ENCODE measurements at places on chromosomes 4 and X.

DNA sequence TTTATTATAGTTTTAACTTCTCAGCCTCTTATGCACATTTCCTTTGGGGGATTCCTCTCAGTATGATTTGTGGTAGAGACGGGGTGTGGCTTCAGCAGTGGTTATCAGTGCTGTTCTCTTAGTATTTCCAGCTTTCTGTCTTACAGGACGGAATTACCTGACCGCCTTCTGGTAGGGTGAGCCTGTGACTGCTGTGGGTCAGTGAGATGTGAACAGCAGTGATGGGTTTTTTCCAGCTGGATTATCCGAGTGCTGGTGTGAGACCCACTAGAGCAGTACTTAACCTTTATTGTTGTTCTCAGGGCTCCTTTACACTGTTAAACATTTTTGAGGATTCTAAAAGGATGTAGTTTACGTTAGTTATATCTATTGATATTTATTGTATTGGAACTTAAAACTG, 135.2 kb downstream of the SLIT2 start:
- DNase-seq = no peak

DNA sequence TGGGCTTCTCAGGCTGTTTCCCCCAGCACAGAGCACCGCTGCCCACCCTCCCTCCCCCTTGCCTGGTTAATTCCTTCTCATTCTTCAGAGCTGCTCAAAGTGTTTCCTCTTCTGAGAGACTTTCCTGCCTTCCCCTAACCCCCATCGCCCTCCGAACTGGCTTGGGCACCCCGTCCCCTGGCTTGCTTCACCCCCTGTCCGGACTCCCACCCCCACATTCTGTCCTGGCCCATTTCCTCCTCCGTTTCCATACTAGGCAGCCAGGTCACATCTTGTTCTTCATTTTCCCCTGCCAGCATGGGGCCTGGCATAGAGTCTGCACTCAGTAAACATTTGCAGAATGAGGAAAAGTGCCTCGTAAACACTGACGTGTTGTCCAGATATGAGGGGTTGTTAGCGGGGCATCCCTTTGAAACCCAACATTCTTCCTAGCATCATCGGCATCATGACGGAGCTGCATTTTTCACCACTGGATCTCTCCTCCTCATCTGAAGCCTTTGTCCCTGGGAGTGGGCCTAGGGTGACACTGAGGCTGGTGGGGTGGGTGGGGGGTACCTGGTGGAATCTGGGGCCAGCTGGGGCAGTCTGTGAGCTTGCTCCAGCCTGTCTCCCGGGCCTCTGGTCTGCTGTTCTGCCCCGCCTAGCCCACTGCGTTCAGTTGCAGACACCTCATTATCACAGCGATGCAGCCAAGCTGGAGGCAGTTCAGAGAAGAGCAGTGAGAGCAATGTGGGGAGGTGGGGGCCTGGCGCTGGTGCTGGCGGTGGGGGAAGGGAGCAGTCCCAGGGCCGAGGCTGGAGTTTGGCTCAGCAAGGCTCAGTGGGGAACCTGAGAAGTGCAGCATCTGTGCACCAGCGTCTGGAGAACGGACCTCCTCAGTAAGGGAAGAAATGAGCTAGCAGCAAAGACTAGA, 149.4 kb upstream of the PJA1 start:
- no peak for DNase-seq

DNA sequence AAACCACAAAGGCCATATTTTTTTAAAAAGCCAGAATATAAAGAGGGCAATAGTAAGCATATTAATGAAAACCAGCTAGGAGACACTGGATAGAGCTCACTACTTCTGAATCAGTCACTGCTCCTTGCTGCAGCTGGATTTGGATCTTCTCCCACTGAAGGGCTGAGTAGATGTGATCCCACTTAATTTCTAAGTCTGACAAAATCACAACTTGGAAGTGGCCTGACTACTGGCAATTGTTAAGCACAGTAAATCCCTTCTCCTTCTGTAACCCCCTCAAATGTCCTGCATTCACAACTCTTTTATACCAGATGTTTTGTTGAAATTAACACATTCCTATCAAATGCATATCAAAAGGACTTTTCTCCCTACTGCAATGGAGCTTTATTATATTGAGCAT, 72.9 kb downstream of the AMMECR1 start:
- DNase-seq = no peak

DNA sequence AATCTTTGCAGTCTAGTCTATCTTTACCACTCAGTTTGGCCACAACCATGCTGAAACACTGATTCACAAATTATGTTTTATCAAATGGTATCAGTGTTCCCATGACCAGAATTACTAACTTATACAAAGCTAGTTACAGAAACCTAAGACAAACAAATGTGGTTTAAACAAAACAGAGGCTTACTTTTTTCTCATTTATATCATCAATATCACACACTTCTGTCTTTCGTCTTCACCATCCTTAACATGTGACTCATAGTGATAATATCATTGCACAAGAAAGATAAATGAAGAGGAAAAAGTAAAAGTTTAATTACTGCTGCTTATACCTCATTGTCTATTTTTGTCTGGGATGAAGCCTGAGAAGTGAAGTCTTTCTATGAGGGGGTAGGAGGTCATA, 406.6 kb downstream of the PCDH10 start:
- DNase-seq = no peak

GRCh38 chr4:186808630-186809018, 85.0 kb upstream of the FAT1 start:
- DNase-seq = no peak

DNA sequence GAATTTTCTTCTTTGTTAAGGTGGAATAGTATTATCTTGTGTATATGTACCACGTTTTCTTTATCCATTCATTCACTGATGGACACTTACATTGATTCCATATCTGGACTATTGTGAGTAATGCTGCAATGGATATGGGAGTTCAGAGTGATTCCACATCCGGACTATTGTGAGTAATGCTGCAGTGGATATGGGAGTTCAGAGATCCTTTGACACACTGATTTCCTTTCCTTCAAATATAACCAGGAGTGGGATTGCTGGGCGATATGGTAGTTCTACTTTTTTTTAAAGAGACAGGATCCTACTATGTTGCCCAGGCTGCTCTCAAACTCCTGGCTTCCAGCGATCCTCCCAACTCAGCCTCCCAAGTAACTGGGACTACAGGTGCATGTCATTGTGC, 12.1 kb downstream of the TMEM156 start:
- no peak for DNase-seq

GRCh38 chr4:103137446-103137827, 37.8 kb upstream of the BDH2 start:
- DNase-seq = no peak

DNA sequence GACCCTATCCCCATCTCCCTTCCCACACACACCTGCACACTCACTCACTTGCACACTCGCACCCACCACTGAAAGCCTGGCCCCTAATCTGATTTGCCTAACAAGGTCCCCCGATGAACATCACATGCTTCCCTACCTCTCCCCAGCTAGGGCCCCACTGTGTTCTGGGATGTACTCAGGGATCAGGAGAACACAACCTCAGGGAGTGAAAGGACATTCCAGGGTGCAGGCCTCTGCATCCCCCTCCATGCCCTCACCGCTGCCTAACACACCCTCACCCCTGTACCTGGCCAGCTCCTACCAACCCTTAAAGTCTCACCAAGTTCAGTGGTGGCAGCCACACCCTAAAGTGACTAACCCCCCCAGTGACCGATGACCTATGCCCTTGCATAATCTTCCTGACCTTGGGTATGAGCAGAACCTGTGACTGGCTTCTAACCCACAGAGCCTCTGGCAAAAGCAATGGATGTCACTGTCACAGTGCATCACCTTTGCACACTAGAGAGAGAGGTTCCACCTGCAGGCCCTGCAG, 2.4 kb upstream of the AFAP1 start:
- no peak for DNase-seq

DNA sequence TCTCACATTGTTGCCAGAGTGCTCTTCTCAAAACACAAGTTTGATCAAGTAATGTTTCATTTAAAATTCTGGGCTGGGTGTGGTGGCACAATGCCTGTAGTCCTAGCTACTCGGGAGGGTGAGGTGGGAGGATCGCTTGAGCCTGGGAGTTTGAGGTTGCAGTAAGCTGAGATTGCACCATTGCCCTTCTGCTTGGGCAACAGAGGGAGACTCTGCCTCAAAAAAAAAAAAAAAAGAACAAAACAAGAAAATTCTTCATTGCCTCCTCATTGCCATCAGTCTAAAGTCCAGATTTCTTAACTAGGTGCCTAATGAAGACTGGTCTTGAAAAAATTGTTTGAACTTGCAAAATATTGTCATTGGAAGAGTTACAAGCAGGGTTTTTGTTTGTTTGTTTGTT, 120.1 kb downstream of the MFAP3L start:
- no peak for DNase-seq

- no peak for DNase-seq
Measured at GRCh38 chr4:123256901-123257300, 139.7 kb upstream of the SPRY1 start.

GRCh38 chrX:133676344-133677122, 261.2 kb upstream of the GPC4 start:
- DNase-seq = no peak

GRCh38 chrX:63920875-63921274, 135.9 kb upstream of the ARHGEF9 start:
- no peak for DNase-seq

GRCh38 chr4:38663090-38663800, 754 bp upstream of the KLF3 start:
- no peak for DNase-seq

DNA sequence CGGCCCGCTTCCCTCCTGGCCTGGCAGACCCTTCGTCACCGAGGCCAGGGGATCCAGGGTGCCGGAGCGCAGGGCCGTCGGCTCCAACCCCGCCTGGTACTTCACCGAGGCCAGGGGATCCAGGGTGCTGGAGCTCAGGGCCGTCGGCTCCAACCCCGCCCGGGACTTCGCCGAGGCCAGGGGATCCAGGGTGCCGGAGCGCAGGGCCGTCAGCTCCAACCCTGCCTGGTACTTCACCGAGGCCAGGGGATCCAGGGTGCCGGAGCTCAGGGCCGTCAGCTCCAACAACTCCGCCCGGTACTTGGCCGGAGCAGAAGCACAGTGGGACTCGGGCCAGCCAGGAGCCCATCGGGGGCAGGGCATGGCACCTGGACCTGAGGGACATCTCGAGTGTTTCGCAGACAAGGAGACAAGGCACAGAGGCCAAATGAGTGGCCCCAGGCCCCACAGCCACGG, 85.1 kb downstream of the FAM53A start:
- DNase-seq = no peak

DNA sequence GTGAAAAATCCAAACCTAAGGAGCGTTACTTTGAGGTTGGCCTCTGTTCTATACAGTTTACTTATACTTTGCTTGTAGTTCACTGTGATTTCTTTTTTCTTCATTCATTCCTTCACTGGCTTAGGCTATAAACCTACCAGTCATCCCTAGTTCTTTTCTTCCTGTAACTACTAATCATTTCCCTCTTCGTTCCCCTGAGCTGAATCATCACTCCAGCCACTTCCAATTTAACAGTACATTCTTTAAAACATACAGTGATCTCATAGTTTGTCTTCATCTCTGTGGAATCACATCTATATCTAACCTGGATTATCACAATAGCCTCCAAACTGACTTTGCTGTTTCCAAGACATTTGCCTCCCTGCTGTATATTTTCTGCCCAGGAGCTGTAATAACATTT, 25.2 kb upstream of the NPFFR2 start:
- no peak for DNase-seq

- DNase-seq = no peak
Measured at GRCh38 chr4:59848457-59848856, 1351.7 kb upstream of the ADGRL3 start.

GRCh38 chrX:39204353-39204752, 403.1 kb downstream of the MID1IP1 start:
- no peak for DNase-seq

DNA sequence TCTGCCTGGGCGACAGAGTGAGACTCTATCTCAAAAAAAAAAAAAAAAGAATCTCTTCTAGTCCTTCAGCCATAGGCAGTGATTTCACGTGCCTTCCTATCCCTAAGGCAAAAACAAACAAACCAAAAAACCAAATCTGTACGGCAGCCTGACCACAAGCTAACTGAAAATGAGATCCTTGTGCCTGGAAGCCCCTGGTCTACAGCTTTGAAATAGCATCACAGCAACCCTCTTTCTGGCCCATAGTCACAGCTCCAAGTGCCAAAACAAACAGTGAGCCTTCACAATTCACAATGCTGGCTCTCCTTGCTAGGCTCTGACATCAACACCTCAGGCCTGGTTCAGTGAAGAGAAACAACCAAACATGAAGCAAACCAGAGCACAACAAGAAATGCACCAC, 46.1 kb downstream of the TMEM150C start:
- DNase-seq = no peak

- no peak for DNase-seq
Measured at GRCh38 chr4:115454228-115454627, 340.8 kb upstream of the NDST4 start.

GRCh38 chr4:173514641-173515217, 15.3 kb downstream of the HAND2 start:
- DNase-seq = no peak

DNA sequence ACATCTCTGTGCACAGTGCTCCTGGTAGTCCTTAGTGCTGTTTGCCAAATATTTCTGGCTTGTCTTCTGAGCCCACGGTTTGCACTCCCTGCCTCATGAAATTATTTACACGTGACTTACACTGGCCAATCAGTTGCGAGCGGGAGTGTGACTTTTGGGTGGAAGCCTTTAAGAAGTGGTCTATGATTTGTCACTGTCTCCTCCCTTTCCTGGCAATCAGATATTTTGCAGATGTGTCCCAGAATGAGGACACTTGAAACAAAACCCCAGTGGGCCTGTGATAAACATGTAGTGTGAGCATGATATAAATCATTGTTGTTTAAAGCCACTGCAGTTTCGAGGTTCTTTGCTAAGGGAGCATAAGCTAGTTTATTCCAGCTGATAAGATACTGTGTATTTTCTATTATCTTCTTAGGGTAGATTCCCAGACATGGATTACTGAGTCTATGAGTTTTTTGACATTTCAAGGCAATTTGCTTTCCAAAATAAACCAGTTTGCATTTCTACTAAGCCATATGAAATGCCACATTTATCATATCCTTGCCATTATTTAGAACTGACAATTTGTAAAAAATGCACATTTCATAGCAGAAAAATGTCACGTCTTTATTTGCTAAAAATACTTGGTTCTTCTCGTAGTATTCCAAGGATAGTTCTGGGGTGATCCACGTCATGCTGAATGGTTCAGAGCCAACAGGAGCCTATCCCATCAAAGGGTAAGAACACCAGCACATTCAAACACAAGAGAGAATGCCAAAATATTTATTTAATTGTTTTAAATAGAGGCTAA, 12.0 kb downstream of the BST1 start:
- no peak for DNase-seq

DNA sequence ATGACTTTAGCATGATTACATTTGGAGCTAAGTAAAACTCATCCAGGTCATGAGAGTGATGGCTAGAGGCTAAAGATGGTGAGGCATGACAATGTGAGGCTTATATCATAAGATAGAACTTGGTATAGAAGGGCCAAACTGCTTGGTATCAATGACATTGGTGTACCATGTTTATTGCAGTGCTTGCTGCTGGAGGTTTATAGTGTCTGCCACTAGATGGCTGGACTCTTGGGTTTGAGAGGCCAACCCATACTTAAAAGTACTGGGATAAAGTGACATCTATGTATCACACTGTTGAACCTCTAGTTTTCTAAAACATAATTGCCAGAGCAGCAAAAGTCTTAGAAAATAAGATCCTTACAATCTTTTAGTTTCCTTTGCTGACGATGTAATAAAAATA, 83.0 kb upstream of the TACR3 start:
- no peak for DNase-seq
